ENCODE measurements at places on chromosomes 6 and 20. TPM values are rescaled to one million over a fixed set of nuclear protein-coding genes. Genes with fewer than 3 reads are reported as not detected.

- no peaks in the 10 kb centered on the region for H3K4me1 ChIP-seq
- H3K36me3 ChIP-seq: peaks cover 12% of the 10 kb centered on the region
- DNase-seq: no peak
- no peak overlapping the region for H3K27ac ChIP-seq
Measured at GRCh38 chr6:170369403-170369802, 62.8 kb downstream of the FAM120B start.

- DNase-seq: no peak
- H3K4me3 ChIP-seq: no peak overlapping the region
- H3K4me1 ChIP-seq: peaks cover 12% of the 10 kb centered on the region
- H3K27me3 ChIP-seq: no peaks in the 10 kb centered on the region
- no peaks in the 10 kb centered on the region for H3K36me3 ChIP-seq
Measured at GRCh38 chr6:106051226-106051625, 34.9 kb upstream of the PRDM1 start.

DNA sequence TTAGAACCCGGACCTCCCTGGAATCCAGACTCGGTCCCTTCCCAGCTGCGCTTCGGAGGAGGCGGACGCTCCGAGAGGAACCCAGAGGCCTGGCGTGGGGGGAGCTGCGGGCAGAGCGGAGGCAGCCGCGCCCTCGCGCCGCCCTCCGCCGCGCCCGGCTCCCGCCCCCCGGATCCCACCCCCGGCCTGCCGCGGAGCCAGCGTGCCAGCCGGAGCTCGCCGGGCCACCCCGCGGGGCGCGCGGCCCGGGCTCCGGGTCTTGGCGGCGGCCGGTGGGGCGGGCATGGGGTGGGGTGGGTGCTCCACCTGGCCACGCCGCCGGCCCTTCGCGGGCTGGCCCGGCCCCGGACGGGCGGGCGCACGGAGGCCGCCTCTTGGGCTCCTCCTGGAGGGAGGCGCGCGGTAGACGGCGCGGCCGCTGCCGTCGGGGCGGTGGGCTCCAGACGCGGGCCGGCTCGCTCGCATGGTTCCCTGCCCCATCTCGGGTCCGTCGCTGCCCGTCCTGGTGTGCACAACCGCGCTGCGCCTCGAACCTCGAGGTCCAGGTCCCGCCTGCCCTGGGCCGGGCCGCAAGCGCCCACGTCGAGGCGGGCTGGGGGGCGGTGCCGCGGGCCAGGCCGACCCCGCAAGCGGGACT, 592 bp upstream of the CDYL start:
- peak; percentile 77 for DNase-seq
- peak overlapping the region; percentile 52 for H3K27ac ChIP-seq
- H3K36me3 ChIP-seq: no peaks in the 10 kb centered on the region
- H3K4me3 ChIP-seq: peak overlapping the region; percentile 31

DNA sequence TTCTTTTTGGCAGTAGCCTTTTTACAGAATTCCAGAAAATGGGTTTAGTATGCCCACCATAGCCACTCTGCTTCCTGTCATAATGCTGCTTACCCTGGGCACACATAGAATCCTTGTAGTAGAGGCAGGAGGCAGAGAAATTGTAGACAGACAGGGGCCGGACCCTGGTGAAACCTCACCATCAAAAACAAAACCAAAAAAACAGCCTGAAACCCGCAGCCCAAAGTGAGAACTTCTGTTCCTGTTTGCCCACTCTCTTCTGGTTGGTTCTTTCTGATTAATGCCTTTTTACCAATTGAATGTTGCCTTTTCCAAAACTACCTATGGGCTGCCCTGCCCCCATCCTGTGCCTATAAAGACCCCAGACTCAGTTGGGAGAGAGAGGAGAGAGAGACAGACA, 188.2 kb downstream of the CDKAL1 start:
- H3K27me3 ChIP-seq: no peaks in the 10 kb centered on the region
- no peak for DNase-seq
- no peak overlapping the region for H3K4me3 ChIP-seq
- H3K27ac ChIP-seq: no peak overlapping the region
- no peaks in the 10 kb centered on the region for H3K4me1 ChIP-seq

GRCh38 chr6:1801401-1801800, 191.7 kb downstream of the FOXC1 start:
- no peak for DNase-seq
- H3K4me3 ChIP-seq: no peak overlapping the region
- H3K36me3 ChIP-seq: no peaks in the 10 kb centered on the region
- no peak overlapping the region for H3K27ac ChIP-seq
- H3K27me3 ChIP-seq: no peaks in the 10 kb centered on the region
- no peaks in the 10 kb centered on the region for H3K4me1 ChIP-seq

PBOV1 gene
- total RNA-seq: not detected

Measured in CD4-positive, alpha-beta memory T cell (primary cell).